ENCODE measurements at places on chromosomes 3 and 15.

DNA sequence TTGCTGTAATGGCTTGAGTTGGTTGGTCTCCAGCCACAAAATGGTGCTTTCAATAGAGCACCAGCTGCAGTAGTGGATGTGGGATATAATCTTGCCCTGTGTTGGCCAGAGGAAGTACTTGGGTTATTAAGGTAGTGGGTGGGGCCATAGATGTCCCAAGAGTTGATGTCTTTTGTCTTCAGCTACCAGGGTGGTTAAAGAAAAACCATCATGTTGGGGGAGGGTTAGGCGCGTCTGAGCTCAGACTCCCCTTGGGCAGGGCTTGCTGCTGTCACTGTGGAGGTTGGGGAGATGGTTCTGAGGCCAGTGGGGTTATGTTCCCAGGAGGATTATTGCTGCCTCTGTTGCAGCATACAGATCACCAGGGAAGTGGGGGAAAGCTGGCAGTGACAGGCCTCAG is 46.9 kb upstream of the GADL1 start:
- DNase-seq, result no peak

GRCh38 chr15:29566914-29567313 is 255.4 kb downstream of the TJP1 start:
- DNase-seq, result no peak

DNA sequence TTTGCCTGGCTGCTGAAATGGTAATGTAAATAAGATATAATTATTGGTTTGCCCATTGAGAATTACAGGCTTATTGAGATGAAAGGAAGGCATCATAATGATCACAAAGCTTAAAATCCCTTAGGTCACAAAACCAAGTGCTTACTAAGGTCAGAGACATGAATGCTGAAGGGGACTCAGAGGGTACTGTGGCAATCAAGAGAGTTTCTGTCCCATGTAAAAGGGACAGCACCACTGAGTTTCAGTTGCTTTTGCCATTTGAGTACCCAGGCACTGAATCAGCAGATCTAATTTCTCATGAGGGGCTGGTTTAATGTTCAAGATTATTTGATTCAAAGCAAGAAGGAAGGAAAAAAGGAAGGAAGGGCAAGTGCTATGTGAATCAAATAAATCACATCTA is 127.0 kb downstream of the PLOD2 start:
- DNase-seq, result peak; percentile 32

DNA sequence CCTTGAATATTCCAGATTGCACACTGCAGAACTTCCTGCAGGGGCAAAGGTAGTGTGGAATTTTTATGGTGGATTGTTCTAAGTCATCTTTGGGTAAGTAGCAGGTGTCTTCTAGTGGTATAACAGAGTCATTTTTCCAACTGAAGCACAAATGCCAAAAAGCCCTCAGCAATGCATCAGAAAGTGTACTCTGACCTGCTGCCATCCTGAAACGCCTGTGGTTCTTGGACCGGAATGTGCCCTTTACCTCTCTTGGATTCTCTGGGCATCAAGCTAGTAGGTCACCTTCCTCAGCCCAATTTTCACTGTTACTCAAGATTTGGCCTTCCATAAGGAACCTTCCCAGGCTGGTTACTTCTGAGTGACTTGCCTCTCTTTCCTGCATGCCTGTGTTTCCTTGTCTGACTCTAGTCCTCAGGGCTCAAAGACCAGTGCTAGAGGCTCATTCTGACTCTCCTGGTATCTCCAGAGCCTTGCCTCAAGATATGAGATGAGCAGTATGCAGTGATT is 4.8 kb downstream of the CLSTN2 start:
- DNase-seq, result no peak

GRCh38 chr3:178342111-178342510 is 194.1 kb upstream of the KCNMB2 start:
- no peak for DNase-seq

GRCh38 chr3:29655015-29655747 is 374.3 kb downstream of the RBMS3 start:
- DNase-seq, result no peak

- no peak for DNase-seq
Measured at GRCh38 chr3:61192222-61192621, 59.0 kb downstream of the FHIT start.

DNA sequence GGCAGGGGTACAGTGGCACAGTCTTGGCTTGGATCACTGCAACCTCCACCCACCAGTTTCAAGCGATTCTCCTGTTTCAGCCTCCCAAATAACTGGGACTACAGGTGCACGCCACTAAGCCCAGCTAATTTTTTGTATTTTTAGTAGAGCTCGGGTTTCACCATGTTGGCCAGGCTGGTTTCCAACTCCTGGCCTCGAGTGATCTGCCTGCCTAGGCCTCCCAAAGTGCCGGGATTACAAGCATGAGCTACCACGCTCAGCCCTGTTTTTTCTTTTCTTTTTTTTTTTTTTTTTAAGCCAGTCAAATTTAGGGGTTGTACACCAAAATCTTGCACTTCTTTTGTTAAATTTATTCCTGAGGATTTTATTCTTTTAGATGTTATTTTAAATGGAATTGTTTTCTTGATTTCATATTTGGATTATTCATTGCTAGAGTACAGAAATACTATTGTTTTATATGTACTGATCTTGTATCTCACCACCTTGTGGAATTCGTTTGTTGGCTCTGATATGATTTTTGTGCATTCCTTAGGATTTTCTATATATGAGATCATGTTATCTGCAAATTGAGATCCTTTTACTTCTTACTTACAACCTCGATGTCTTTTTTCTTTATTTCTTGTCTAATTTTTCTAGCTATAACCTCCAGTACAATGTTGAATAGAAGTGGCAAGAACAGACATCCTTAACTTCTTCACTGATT is 65.6 kb downstream of the ZNF609 start:
- no peak for DNase-seq

DNA sequence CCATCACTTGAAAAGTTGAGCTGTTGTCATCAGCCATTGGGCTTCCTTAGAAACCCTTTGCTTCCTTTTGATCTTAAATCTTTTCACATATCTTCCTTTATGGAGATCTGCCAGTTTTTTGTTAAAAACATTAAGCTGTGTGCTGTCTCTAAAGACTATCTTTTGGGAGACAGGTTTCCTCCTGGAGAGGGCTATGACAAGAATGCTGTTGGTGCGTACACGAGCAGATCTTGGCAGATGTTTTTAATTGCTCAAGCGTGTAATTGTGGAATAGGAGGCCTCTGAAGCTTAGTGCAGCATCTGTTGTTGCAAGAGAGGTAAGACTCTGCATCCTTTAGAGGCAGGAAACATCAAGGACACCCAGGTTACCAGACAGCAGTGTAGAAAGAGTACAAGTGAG is 56.8 kb downstream of the PHLDB2 start:
- no peak for DNase-seq

DNA sequence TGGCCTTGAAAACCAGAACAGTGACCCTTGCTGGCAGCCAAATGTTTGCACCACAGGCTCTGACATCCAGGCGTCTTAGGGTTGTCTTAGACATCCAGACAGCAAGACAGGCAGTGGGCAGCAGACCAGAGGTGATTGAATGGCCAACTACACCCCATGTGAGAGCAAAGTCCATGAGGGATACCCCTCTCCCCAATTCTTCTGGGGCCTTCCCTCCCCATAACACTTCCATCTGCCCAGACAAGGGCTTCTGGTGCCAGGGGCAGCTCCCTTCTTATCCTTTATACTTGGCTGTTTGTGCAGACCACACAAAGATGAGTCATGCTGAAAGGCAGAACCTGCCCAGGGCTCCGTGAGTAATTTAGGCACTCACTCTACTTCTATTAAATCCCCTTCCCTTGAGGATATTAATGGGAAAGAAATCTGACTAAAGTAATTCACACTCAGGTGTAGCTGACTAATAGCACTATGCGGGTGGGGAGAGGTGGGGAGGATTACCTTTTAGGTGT is 257.9 kb downstream of the UACA start:
- no peak for DNase-seq

DNA sequence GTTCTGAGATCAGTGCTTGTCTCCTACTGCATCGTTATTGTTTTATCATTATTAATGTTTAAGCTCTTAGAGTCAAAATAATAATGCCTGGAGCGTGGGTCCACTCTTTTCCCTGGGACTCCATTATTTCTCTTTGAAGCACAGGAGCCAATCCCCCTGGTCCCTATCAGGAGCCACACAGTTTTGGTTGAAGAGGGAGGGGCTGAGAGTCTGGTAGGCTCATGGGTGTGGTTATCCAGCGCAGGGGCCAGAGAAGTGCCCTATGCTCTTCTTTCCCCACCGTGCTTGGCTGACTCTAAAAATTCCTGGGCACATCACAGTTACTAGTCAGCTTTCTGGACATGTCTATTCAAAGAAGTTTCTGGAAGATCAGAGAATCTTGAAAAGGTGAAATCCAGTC is 121.5 kb downstream of the DNAJB8 start:
- DNase-seq, result no peak
